ENCODE measurements at places on chromosomes 2 and 18. TPM values are rescaled to one million over a fixed set of nuclear protein-coding genes. Genes with fewer than 3 reads are reported as not detected.

DNA sequence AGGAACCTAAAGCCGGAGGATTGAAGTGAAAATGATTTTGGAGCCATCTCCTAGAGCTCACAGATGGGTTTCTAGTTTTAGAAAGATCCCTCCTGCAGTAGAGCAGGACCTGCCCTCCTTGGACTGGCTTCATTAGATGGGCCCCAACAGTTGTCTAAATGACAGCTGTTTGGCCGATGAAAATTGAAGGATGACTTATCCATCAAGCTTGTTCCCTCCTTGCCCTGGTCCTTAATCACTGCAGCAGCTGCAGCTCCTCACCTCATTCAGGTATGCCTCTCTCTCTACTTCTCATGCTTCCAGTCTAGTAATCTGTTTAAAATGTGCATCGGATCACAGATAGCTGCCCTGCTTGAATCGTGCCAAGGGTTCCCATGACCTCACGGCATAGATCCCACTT lies 677.6 kb downstream of the BCL11A start:
- H3K27ac ChIP-seq: no peak overlapping the region
- no peak for DNase-seq
- no peaks in the 10 kb centered on the region for H3K4me1 ChIP-seq

TMEM247 gene
- not detected for total RNA-seq

DNA sequence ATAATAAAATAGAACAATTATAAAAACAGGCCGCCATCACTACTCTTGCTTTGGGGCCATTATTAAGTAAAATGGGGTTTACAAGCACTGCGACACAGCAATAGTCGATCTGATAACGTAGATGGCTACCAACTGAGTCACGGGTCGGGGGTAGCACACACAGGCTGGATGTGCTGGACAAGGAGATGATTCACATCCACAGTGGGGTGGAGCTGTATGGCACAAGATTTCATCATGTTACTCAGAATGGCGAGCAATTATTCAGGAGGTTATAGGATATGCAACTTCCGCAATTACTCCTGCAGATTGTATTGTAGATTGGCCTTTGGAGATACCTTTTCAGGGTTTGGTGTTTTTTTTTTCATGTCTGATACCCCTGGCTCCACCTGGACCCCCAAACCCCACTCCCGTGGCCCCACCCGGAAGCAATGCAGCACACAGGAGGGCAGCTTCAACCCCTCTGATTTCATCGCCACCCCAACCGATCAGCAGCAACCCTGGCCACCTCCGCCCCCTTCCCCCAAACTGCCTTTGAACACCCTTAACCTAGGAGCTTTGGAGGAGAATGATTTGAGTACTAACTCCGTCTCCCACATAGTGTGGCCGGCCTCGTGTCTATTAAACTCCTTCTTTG lies 21.4 kb upstream of the MLPH start:
- no peak overlapping the region for H3K27ac ChIP-seq
- H3K4me3 ChIP-seq: no peak overlapping the region
- H3K27me3 ChIP-seq: peaks cover 4% of the 10 kb centered on the region

- no peak overlapping the region for H3K4me3 ChIP-seq
- H3K27me3 ChIP-seq: no peaks in the 10 kb centered on the region
- no peaks in the 10 kb centered on the region for H3K36me3 ChIP-seq
- H3K27ac ChIP-seq: no peak overlapping the region
- DNase-seq: no peak
Measured at GRCh38 chr2:141393214-141393545, 737.6 kb downstream of the LRP1B start.

WDR12 gene
- total RNA-seq: 33.5 TPM

CDH2 gene
- 162 TPM for total RNA-seq
